Tibial nerve (tissue), 4 donors: ENCODE measurements at places on chromosomes 5 and 9. TPM values are rescaled to one million over a fixed set of nuclear protein-coding genes. Genes with fewer than 3 reads are reported as not detected.

The DDX4 gene
- not detected for total RNA-seq

DNA sequence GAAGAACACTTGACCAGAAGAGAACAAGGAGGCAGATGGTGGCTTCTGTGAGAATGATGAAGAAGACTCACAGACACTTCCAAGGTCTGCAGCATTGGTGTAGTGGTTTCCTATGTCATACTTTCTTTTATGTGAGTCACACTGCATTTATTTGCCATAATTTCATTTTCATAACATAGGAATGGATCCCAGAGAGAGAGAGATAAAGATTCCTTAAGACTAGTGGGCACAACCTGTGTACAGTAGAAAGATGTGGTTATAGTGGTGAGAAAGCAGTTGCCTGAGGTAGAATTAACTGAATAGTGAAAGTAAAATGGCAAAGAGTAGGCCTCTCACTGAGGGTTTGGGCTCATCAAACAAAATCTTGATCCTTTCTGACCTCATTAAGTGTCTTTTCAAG is 7.6 kb upstream of the CCDC152 start:
- DNase-seq: no peak

The BHMT gene
- 2.4 TPM for total RNA-seq

- no peak for DNase-seq
These were observed 17.0 kb downstream of the ACO1 start for GRCh38 chr9:32401488-32401887.

The SNX24 gene
- 69.5 TPM for total RNA-seq

GRCh38 chr9:71490810-71491209 is 277.5 kb downstream of the CEMIP2 start:
- DNase-seq: no peak

GRCh38 chr5:78647838-78648358 is 674 bp downstream of the LHFPL2 start:
- DNase-seq: peak; percentile 25

The KIAA1191 gene
- 90.9 TPM for total RNA-seq

DNA sequence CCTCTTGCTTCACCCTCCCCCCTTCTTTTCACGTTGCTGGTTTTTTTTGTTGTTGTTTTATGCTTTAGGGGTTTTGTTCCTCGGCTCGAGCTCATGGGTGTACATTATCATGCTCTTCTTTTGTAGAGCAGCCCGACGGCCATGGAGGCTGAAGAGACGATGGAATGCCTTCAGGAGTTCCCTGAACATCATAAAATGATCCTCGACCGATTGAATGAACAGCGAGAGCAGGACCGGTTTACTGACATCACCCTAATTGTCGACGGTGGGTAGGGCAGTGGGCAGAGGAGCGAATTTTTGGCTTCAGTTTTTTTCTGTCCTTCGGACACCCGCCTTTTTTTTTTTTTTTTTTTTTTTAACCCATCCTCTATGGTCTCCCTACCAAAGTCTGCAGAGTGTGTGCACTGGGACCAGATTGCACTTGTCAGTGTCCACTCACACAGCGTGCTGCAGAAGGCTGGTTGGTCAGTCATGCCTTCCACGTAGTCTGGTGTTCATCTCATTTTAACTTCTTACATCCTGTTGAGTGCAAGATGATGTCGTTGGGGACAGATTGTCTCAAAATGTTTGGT is 1.3 kb downstream of the ZNF131 start:
- no peak for DNase-seq

GRCh38 chr5:67809589-67809988 is 406.0 kb upstream of the PIK3R1 start:
- no peak for DNase-seq

DNA sequence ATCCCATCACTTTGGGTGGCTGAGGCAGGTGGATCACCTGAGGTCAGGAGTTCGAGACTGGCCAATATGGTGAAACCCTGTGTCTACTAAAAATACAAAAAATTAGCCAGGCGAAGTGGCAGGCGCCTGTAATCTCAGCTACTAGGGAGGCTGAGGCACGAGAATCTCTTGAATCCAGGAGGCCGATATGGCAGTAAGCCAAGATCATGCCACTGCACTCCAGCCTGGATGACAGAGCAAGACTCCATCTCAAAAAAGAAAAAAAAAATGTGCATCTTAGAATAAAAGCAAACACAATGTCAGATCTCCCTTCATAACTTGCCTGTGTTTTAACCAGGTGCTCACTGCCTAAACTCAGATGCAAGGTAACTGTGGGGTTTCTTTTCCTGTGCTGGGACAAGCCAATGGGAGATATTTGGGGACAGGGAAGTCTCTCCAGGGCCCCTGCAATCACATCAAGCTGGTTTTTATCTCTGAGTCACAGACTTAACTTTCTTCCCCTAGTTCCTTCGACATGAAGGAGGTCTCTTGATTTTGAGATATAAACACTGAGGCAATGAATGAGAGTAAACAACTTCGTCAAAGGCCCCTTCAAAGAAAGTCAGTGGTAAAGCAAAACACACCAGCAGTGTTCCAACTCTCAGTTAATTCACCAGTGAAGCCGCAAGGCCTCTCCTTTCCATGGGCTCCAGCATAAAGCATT is 99.1 kb downstream of the SNX18 start:
- no peak for DNase-seq

The PFN3 gene
- total RNA-seq: not detected

- DNase-seq: no peak
These were observed 284.1 kb downstream of the FAM170A start for GRCh38 chr5:119913425-119913824.
